Left renal cortex interstitium (tissue), 4 donors: ENCODE measurements at places on chromosomes 13 and 19.

- DNase-seq, result no peak
These were observed 147.6 kb downstream of the ZIC5 start for GRCh38 chr13:99823961-99824360.

GRCh38 chr19:45071969-45072790 is 4.1 kb downstream of the ZNF296 start:
- DNase-seq, result no peak

- DNase-seq, result no peak
These were observed 214.9 kb downstream of the KCNRG start for GRCh38 chr13:50229960-50230661.

DNA sequence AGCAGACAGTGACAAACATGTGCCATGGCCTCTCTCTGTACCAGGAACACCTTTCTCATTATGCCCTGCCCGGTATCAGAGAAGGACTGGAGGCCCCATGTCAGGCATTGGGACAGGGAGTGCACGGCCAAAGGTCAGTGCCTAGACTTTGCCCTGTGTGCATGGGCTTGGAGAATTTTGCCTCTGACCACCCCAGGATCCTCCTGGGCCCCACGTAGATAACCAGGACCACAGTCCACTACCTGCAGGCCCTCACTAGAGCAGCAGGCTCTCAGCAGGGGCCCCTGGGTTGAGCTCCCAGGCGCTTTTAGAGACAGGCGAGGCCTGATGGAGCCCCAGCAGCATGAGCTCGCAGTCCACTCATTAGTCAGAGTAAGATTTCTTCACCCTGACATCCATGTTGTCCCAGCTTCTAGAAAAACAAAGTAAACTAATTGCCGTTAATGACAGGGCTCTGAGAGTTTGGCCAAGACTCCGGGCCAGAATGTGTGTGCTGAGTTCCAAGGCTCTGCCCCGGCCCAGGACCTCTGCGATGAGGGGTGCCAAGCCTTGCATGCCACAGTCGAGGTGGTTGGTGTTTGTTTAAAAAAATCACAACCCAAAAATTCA is 42.7 kb downstream of the CAPN12 start:
- DNase-seq, result no peak

DNA sequence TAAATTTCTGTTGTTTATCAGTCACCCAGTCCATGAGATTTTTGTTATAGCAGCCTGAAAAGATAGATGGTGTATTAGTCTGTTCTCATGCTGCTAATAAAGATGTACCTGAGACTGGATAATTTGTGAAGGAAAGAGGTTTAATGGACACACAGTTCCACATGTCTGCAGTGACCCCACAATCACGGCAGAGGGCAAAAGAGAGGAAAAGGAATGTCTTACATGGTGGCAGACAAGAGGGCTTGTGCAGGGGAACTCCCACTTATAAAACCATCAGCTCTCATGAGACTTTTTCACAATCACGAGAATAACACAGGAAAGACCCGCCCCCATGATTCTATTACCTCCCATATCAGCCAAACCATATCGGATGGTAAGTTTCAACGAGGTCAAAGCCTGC is 309.2 kb downstream of the LIG4 start:
- DNase-seq, result no peak

DNA sequence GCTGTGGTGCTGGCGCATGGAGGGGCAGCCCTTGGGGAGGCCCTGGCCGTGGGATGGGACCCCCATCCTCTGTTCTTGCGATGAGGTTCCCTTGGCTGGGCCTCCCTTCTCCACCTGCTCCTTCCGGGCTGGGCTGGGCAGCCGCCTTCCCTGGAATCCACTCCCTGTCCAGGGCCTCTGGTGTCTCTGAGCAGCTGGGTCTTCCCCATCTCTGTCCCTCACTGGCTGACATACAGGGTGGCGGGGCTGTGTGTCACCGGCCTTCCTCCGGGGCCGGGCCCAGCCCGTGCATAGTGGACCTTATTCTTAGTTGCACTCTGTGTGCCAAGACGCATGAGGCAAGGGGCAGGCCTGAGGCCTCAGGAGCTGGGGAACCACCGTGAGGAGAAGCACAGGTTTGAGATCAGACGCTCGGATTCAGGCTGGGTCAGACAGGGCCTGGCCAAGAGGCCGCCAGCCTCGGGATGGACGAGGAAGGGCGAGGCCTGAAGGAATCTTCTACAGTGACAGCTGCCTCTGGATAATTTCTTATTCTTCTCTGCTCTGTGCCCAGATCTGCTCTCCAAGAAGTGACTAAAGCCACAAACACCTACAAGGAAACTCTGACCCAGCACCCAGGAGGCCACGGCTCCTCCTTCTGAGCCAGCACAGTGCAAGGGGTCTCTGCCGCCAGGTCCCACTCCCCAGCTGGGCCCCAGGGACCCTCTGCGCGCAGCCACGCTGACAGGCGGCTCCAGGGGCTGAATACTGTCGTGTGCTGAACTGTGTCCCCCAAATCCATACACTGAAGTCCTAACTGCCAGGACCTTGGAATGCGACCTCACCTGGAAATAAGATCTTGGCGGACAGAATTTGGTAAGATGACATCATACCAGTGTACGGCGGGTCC is 11.0 kb downstream of the SGTA start:
- DNase-seq, result no peak

DNA sequence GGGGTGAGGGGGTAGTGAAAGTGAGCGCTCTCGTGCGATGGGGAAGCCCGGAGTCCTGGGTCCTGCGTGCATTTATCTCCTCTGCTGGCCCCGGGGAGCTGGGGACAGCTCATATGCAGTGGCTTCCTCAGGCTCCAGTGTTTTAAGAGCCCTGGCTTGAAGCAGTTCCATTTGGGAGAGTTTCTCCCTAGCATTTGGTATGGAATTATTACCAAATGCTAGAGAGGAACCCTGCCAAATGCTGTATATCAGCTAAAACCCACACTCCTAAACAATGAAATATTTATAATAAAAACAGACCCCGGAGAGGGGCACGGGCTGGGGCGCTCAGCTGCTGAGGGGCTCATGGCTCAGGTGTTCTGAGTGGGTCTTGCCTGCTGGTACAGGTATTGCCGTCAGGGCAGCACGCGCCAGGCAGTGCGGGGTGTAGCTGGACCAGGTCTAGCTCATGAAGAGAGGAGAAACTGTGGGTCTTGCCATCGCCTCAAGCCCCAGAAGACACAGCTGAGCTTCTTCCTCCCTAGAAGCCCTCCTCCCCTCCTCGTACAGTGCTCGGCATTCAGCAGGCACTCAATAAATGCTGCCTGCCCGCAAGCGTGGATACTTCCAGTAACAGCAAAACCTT is 163.6 kb upstream of the ZNF536 start:
- no peak for DNase-seq

DNA sequence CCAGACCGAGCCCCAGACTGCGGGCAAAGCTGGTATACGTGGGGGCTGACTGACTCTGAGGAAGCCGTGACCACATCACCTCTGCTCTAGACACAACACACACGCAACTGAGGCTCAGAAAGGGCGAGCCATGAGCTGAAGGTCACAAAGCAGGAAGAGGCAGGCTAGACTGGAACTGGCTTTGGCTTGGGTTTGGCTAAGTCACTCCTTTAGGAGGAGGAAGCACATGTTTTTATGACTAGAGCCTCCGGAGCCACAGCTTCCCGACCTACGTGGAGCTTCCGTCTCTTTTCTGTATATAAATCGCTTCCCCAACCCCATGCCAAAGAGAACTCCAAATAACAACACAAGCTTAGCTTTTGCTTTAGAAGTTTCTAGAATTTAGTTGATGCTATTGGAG is 48.0 kb downstream of the RFX2 start:
- DNase-seq, result no peak

DNA sequence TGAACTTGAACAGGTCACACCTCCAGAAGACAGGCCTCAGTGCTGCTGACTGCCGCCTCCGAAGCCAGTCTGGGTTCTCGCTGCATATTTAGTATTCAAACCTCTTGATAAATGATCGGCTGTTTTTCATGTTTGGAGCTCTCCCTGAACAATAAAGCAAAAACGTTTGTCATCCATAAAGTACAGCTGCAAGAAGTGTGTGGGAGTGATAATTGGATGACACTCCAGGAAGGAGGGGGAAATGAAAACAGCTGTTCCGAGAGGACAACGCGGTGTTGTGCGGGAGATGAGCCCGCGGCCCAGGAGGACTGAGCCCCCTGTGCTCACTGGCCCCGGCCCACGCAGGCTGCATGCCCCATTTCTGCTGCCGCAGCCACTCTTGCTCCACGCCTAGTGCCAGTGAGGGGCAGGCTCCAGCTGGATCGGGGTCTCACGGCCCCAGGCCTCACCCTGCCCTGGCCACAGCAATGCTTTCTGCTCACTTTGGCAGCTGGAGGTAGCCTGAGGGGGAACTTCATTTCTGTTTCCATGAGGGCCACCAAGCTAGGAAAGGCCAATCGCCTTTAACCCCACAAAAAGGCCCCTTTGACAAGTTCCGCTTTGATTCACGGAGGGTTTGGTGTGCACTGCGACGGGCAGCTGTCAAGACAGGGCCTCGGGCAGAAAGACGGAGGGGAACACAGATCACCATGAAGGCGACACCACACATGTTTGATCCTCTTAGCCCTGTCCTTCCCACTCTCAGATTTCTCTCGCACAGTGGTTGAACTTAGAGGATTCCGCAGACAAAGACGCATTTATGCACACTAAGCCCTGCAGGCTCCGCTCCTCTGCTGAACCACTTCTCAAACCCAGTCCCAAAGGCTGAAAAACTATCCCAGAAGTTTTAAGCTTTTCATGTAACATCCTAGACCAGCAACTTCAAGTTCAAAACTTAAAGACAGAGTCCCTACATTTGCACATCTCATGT is 537.6 kb downstream of the EFNB2 start:
- DNase-seq, result no peak
